ENCODE measurements at places on chromosomes 1 and 21. TPM values are rescaled to one million over a fixed set of nuclear protein-coding genes. Genes with fewer than 3 reads are reported as not detected.

DNA sequence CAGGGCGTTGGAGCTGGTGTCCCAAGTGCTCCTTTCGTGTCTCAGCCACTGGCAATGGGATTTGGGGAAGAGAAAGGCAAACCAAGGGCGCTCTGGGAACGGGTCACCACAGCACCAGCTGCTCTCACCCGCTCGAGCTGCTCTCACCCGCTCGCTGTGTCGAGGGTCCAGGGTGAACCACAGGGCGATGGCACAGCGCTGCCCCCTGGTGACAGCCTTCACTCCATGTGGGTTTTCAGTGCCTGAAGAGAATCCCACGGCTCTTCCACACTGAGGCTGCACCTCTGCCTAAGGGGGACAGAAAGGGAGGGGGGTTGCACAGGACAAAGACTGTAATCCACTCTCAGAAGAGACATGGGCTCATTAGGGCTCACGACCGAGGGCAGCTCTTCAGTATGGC lies 7.1 kb upstream of the CLDN19 start:
- peaks cover 25% of the 10 kb centered on the region for H3K36me3 ChIP-seq
- DNase-seq: no peak
- H3K27ac ChIP-seq: no peak overlapping the region
- H3K4me3 ChIP-seq: no peak overlapping the region
- H3K4me1 ChIP-seq: peaks cover 9% of the 10 kb centered on the region

DNA sequence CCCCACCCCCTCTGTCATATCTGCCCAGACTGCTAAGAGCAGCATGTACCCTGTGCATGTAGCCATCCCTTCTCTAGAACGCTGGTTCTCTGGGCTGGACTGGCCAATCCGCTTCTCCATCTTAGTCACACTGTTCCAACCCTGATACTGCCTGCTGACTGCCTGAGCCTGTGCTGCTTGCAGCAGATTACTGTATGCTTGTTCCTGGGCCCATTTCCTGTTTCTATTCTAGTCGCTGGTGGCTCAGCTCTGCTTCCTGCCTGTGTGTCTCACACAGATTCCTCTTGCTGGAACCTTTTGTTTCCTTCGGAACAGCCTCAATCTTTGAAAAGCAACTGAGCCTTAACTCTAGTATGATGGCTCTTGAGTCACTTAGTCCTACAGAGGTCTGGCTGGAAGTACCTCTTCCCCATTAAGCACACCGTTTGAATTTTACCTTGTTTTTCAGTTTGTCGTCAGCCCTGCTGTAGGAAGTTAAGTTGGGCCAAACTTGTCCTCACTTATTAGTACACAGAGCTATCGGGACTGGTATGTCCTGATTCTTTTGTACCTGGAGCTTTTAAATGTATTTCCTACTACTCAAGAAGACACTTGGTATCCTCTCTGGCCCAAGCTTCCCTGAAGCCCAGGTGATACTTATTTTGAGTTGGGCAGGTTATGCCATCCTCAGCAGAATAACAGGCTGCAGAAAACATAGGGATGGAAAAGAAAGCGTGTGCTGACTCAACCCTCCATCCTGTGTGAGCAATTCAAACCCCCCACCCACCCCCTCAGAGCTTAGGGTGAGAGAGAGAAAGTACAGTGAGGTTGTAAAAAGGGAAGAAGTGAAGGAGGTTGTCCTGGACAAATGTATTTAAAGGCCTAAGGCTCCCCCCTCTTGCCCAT lies 43.4 kb upstream of the PIGV start:
- H3K27me3 ChIP-seq: no peaks in the 10 kb centered on the region
- peak overlapping the region; percentile 35 for H3K27ac ChIP-seq
- H3K36me3 ChIP-seq: peaks cover 27% of the 10 kb centered on the region
- H3K4me1 ChIP-seq: peaks cover 72% of the 10 kb centered on the region
- DNase-seq: peak; percentile 90
- H3K4me3 ChIP-seq: peak overlapping the region; percentile 9

DNA sequence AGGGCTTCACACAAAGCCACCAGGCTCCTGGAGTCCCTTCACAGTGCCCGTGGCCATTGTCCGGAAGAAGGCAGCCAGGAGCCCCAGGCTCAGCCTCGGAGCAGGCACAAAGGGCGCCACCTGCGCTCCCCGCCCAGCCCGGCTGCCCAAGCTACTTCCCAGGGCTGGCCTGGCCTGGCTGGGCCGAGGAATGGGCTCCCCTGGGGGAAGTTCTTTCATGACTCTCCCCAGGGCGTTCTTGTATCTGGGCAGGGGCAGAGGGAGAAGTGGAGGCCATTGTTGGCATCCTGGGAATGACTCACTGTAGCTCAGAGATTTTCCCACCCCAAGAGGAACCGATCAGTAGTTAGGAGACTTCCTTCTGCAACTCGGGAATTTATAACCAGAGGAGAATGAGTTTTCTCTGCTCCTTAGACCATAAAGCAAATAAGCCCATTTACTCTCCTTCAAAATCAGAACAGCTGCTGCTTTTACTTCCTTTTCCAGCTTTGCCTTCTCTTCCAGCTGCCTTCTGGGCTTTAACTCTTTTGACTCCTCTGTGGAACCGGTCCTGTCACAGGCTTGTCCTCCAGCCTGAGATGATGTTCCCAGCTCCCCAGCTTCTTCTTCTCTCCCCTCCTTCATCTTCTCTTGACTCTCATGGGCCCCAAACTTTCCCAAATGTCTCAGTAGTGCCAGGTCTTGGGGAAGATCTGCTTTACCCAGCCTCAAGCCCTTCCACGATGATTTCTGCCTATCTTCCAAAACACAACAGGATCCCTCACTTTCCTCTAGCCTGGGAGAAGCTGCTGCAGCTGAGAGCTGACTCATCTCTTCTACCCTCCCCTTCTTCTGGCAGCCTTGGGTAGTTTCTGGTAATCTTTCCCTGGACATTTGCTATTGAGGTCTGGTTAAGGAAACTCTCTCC lies 118.7 kb upstream of the CD34 start:
- H3K27me3 ChIP-seq: no peaks in the 10 kb centered on the region
- no peak overlapping the region for H3K4me3 ChIP-seq
- no peak overlapping the region for H3K27ac ChIP-seq
- H3K36me3 ChIP-seq: peaks cover 8% of the 10 kb centered on the region

The PLEKHN1 gene
- 10.5 TPM for polyA plus RNA-seq

The GALE gene
- 59.4 TPM for polyA plus RNA-seq

DNA sequence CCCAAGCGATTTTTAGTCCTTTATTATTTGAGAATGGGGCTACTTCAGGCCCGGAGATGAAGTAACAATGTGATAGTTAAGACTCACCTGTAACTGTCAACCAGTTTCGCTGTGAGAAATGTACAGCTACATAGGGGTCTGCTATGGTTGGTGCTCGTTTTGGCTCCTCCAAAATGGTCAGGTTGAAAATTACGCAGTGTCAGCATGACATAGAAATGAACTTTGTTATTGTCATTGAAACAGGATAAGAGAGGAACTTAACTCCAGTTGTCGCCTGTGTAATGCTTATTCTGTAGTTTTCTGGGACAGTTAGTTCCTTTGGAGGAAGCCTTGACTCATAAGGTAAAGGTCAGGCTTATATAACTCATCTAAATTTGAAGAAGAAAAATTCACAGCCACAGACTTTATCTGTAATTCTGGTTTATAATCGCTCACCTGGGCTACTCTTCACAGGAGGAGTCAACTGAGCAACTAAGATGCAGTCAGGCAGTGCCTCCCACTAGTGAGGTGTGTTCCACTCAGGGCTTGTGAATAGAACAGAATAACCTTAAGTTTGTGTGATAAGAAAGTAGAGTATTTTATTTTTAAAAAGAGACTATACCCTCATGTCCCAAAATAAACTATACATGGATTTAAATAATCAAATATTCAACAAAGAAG lies 130.9 kb downstream of the CD247 start:
- no peak for DNase-seq
- H3K4me1 ChIP-seq: no peaks in the 10 kb centered on the region
- H3K27me3 ChIP-seq: no peaks in the 10 kb centered on the region
- peaks cover 4% of the 10 kb centered on the region for H3K36me3 ChIP-seq
- H3K4me3 ChIP-seq: no peak overlapping the region

The KRTAP21-2 gene
- polyA plus RNA-seq: not detected

DNA sequence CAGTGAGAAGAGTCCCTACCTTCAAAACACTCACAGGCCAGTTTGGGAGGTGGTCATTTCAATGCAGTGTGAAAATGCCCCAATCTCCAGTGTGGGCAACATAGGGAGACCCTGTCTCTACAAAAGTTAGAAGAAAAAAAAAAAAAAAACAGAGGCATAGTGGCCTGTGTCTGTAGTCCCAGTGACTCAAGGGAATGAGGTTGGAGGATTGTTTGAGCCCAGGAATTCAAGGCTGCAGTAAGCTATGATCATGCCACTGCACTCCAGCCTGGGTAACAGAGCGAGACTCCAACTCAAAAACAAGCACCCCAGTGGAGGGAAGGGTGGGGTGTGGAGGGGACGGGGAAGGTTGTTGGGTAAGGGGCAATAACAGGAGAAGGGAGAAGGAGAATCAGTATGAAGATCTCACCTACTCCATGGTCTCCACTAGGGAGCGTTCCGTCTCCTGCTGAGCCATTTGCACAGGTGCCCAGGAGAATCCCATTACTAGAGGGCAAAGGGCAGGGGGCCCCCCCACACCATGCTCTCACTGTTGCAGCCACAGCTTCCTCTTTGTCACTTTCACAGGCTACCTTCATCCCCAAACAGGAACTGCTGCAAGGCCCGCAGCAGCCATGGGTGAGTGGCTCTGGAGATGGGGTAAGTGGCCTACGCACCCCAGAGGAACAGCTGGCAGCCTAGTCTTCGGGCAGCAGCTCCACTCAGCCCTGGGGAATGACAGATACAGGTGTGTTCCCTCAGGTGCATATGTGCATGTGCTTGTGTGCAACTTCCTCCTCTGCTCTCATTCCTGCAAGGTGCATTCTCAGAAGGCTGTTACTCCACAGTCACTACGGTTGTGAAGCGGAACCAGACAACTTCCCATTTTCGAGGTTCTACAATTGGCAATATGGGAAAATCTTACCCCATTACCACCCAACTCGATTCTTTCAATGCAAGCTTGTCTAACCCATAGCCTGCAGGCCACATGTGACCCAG lies 87.9 kb upstream of the LYST start:
- H3K27me3 ChIP-seq: no peaks in the 10 kb centered on the region
- no peak overlapping the region for H3K4me3 ChIP-seq
- no peaks in the 10 kb centered on the region for H3K4me1 ChIP-seq
- DNase-seq: peak; percentile 24
- no peaks in the 10 kb centered on the region for H3K36me3 ChIP-seq
- H3K27ac ChIP-seq: no peak overlapping the region

GRCh38 chr1:34511802-34512201 lies 243.0 kb upstream of the GJB5 start:
- H3K36me3 ChIP-seq: no peaks in the 10 kb centered on the region
- no peak overlapping the region for H3K27ac ChIP-seq
- DNase-seq: no peak
- H3K27me3 ChIP-seq: no peaks in the 10 kb centered on the region
- no peaks in the 10 kb centered on the region for H3K4me1 ChIP-seq

The PKP1 gene
- polyA plus RNA-seq: 0.98 TPM

- no peak overlapping the region for H3K27ac ChIP-seq
- H3K4me1 ChIP-seq: no peaks in the 10 kb centered on the region
- no peak for DNase-seq
- no peak overlapping the region for H3K4me3 ChIP-seq
- no peaks in the 10 kb centered on the region for H3K36me3 ChIP-seq
These were observed 13.4 kb upstream of the PKP1 start for GRCh38 chr1:201269900-201270410.

The TFF3 gene
- 20.4 TPM for polyA plus RNA-seq

The AADACL3 gene
- not detected for polyA plus RNA-seq

- no peaks in the 10 kb centered on the region for H3K36me3 ChIP-seq
- no peak overlapping the region for H3K4me3 ChIP-seq
- peak overlapping the region; percentile 59 for H3K27ac ChIP-seq
- H3K4me1 ChIP-seq: peaks cover 5% of the 10 kb centered on the region
- no peak for DNase-seq
These were observed 13.2 kb upstream of the DEGS1 start for GRCh38 chr1:224169718-224170270.

DNA sequence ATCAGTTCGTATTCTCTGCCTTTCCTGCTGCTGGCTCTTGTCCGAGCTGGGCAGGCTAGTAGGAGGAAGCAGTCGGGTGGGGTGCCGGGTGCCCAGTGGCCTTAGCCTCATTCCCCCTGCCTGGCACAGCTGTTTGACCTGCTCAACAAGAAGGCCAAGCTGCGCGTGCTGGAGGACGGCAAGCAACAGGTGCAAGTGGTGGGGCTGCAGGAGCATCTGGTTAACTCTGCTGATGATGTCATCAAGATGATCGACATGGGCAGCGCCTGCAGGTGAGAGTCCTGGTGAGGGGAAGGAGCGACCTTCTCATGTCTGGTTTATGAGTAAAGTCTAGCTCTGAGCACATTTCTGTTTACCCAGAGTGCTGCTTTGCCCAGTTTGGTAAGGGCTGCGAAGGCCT lies 16.3 kb upstream of the RPS8 start:
- H3K4me1 ChIP-seq: no peaks in the 10 kb centered on the region
- no peaks in the 10 kb centered on the region for H3K27me3 ChIP-seq
- H3K36me3 ChIP-seq: no peaks in the 10 kb centered on the region
- no peak overlapping the region for H3K4me3 ChIP-seq
- no peak for DNase-seq

DNA sequence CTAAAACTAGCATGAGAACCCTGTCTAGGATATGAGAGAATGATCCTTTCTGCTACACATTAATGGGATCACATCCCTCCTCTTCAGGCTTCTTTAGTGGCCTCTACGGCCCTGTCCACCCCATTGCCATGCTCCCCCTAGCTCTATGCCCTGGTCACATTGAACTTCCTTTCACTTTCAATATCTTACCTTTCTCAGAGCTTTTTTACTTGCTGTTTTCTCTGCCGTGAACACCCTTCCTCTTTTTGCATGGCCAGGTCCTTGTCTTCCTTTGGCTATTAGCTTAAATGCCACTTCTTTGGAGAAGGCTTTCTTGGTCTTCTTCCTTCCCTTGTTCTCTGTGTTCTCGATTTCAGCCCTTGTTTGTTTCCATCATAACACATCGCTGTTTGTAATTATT lies 97.4 kb downstream of the GIPC2 start:
- H3K27me3 ChIP-seq: no peaks in the 10 kb centered on the region
- H3K4me1 ChIP-seq: no peaks in the 10 kb centered on the region
- no peak for DNase-seq
- H3K27ac ChIP-seq: no peak overlapping the region
- no peaks in the 10 kb centered on the region for H3K36me3 ChIP-seq

DNA sequence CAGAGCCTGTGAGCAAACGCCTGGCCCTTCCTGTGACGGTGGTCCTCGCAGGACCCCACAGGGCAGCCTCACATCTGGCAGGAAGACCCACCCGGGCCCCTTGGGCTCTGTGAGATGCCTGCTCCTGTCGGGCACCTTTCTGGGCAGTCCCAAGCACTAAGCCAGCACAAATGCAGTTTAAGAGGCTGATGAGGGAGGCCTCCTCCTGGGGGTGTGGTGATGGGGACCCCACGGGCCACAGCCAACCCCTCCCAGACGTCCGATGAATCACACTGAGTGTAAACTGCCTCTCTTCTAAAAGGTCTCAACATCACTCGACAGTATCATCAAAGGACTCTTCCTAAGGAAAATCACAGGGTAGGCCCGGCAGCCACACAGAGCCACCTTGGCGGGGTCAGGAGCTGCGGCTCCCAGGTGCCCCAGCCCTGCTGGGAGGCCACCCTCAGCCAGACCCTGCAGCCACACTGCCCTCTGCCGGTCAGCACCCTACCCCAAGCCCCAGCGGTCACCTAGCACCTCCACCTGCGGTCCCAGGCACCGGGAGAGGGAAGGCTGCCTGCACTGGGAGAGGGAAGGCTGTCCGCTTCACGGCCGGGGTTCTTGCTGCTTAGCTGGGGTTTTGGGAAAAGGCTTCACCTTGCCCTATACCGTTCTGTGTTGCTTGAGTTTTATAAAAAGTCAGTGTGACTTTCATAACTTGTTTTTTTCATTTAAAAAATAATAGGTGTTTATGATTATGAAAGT lies 3.9 kb upstream of the PRKCZ start:
- H3K4me1 ChIP-seq: peaks cover 28% of the 10 kb centered on the region
- H3K27me3 ChIP-seq: no peaks in the 10 kb centered on the region
- no peaks in the 10 kb centered on the region for H3K36me3 ChIP-seq
